CD4-positive, alpha-beta memory T cell (primary cell): ENCODE measurements at places on chromosomes 2 and 18. TPM values are rescaled to one million over a fixed set of nuclear protein-coding genes. Genes with fewer than 3 reads are reported as not detected.

DNA sequence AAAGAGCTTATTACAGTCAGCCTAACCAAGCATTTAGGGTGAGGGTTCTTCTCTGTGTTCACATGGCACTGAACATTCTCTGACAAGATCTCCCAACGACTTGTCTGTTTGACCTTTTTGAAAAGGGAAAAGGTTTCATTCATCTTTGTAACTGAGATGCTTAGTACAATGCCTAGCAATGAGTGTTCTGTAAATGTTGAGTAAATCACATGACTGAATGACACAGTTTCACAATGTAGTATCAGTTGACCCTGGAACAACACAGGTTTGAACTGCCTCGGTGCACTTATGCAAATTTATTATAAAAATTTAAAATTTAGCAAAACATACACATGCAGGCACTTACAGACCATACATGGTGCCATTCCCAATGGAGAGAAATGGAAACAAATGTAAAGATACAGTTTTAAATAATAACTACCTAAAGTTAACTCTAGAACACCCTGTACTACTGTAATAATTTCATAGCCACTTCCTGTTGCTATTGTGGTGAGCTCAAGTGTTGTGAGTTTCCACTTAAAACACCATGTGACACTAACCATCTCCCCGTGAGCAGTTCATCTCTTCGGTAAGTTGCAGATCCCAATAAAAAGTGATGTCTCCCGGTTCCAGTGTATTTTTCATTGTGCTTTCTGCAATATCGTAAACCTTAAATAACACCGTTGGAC, 34.1 kb upstream of the VWC2L start:
- DNase-seq: no peak

DNA sequence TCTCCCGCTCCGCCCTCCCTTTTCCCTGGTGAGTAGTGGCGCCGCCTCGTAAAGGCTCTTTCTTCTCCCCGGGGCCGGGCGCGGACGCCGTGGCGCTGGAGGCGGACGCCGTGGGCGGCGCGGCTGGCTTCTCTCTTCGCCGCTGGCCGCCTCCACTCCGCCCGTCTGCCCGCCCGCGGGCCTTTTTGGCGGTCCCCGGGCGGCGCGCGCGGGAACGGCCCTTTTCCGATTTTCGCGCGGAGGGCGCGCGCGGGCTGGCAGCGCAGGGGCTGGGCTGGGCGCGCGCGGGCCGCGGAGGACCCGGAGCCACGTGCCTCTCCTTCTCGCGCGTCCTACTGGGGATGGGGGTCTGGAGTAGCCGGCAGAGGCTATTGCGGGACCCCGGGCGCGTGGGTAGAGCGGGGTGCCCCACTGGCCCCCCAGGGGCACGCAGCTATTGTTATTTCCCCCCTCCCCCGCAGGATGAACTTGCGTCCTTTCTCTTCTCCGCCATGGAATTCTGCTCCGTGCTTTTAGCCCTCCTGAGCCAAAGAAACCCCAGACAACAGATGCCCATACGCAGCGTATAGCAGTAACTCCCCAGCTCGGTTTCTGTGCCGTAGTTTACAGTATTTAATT, 472 bp downstream of the SLC20A1 start:
- no peak for DNase-seq

GRCh38 chr2:30777661-30778505, 29.4 kb downstream of the CAPN13 start:
- DNase-seq: no peak

Gene ACYP2
- 16.9 TPM for total RNA-seq

DNA sequence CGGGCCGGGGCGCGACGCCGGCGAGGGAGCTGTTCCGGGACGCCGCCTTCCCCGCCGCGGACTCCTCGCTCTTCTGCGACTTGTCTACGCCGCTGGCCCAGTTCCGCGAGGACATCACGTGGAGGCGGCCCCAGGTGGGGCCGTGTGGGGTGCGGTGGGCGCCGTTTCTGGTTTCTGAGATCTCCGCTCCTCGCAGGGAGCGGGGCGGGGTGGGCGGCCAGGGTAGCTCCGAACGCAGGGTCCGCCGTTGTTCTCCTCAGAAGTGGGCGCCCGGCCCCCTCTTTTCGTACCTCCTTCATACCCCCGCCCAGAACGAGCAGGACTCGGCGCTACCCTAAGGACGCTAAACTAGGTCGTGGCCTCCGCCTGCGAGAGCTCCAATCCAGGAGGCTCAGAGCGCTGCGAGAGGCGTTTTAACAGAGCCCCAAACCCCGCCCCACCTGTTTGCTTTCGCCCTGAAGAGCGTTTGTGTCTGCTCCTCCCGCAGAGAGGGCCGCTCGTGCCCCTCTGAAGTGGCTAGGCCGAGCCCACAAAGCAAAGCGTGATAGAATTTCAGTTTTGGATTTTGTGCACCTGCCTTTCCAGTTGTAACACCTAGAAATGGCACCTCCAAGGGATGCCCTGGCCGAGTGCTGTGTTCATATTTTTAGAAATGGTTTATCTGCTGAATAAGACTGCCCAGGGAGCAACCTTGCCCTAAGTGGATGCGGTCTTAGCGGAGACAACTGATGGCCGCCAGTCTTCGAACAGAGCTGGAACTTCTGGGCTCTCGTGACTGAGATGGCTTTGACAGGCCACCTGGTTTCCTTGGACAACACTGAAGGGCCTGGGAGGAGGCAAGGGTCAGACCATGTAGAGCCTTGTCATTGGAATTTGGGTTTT, 626 bp downstream of the CAPN10 start:
- DNase-seq: peak; percentile 54

DNA sequence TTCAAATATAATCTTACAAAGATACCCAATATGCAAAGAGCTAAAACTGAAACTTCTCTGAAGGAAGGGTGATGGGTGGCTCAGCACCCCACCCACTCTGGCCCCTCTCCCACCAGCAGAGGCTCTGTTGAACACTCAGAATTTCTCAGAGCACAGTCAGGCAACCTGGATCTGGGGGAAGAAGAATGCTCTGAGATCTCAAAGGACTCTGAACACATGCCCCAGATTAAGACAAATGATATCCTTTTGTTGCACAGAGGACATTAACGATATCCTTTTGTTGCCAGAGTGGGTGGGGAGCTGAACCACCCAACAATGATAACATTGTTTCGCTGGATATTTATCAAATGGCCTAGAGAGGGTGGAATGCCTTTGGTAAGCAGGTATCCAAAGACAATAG, 104.8 kb downstream of the LBH start:
- no peak for DNase-seq

- DNase-seq: no peak
These were observed 27.1 kb upstream of the FMNL2 start for GRCh38 chr2:152307863-152308262.

- no peak for DNase-seq
These were observed 305.5 kb downstream of the ALK start for GRCh38 chr2:29615841-29616240.

GRCh38 chr2:43469094-43469493, 126.7 kb downstream of the THADA start:
- no peak for DNase-seq

Gene NBAS
- total RNA-seq: 34.9 TPM

GRCh38 chr18:59272221-59272888, 899 bp downstream of the RAX start:
- DNase-seq: no peak

DNA sequence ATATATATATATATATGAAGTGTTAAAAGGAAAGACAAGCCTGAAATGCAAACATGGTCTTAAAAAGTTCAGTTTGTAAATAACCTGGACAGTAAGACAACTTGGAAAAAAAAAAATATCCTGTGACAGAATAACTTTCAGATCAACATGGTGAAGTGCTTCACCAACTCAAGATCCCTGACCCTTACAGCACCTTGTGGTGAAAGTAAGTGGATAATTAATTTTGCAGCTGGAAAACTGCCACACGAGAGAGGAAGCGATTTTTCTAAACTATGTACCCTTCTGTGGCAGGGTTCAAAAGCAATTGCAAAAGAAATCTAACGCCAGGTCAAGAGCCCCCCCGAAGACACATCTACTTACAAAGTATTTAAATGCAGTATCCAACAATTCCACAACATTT, 95.8 kb downstream of the PAX3 start:
- no peak for DNase-seq

DNA sequence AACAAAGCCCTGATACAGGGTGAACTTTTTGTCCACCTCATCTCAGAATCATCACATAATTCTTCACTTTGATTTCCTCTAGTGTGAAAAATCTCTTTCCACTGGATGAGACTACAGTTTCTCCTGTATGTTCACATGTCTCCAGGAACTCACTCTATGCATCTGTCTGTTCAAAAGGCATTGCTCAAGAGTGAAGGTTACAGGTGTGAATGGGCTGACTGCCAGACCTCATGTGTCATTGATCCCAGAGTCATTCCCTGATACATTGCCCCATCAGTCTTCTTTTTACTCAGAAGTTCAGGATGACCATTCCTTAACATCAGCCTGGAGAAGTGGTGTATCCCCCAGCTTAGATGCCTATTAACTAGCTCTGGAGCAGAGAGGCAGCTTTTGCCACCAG, 4.4 kb upstream of the DSC3 start:
- DNase-seq: no peak

GRCh38 chr2:12686708-12687283, 29.9 kb upstream of the TRIB2 start:
- no peak for DNase-seq

- no peak for DNase-seq
These were observed 83.2 kb upstream of the SPATS2L start for GRCh38 chr2:200223205-200223784.

DNA sequence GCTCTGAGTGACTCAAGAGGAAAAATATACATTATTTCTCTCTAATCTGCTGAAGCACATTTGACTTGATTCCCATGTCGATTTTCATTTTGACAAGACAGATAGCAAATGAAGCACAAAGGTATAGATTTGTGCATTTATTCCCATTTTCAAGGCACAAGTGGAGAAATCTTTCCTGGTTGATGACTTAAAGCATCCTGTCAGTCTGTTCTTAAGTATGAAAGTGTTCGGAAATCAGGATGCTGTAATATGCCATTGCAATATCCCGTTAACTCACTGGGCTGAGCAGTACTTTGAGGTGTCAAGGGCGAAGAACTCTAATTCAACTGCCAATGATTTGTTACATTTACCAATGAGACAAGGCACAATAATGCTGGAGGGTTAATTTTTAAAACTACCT, 185.2 kb upstream of the LRP1B start:
- DNase-seq: no peak

- DNase-seq: no peak
These were observed 3.2 kb downstream of the SP100 start for GRCh38 chr2:230419181-230419580.

Gene RAD51AP2
- not detected for total RNA-seq

DNA sequence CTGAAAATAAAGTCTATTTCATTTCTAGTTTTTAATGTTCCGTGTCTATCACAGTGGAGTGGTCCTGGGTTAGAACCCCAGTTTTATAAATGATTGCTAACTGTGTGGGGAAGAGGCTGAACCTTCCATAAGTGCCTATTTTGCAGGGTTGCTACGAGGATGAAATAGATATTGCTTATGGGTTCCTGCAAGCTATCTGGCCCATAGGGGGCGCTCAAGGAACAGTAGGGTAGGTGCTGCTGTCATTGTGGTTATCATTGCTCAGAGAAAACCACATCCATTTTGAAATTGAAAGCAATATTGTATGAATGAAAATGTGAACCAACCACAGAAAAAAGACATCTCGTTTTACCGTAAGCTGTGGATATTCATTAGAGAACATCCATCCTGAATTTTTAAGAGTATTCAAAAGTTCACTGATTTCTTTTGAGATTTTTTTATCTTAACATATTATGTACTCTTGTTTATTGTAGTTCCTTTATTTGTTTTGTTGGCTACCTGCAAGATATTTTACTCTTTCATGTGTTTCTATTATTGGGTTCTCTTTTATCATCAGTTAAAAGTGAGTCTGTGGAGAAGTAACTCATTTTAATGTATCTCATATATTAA, 261.6 kb downstream of the NAPG start:
- DNase-seq: peak; percentile 73

Gene IL1F10
- total RNA-seq: not detected

GRCh38 chr2:152132306-152132705, 33.5 kb upstream of the CACNB4 start:
- DNase-seq: no peak

GRCh38 chr2:105924271-105924670, 179.6 kb downstream of the NCK2 start:
- DNase-seq: no peak

DNA sequence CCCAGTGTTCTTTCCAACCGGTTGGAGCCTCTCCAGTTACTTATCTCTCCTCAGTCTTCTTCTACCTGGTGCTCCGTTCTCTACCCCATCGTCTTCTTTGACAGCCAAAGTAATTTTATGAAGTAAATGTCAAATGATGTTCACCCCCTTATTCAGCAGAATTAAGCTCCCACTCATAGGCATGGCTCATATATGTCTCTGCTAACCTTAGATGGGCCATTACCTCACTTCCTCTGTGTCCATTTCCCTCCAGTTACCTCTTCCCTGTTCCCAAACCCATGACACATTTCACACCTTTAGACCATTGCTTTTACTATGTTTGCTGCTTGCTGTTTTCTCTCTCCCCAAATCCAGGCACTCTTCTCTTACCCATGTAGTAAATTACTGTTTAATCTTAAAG, 607.0 kb downstream of the RNF144A start:
- no peak for DNase-seq

DNA sequence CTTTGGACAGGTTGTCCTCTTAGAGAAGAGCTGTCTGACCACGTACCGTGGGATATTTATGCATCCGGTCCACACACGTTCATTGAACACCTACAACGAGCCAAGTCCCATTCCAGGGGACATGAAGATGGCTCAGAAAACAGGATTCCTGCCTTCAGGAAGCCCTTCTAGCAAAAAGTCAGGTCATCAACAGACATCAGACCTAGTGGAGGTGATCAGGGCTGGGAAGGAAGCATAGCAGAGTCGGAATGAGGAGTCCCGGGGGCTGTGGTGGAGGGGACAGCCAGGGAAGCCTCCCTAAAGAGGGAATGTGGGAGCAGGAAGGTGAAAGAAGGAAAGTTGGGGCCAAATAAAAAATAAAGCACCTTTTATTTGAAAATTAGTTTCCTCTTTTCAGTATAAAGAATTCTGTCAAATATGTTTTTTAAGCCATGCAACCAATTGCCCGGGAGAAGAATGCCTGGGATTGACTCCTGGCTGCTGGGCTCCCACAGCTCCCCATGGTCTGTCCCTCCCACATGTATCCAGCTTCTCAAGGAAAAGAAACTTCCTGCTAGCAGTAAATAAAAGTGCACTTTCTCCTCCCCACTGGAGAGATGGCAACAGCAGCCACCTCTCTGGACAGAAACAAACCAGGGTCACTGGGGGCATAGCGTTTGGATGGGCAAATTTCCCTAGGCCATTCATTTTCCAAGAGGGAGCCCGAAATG, 144.8 kb downstream of the SMAD7 start:
- DNase-seq: no peak

- DNase-seq: no peak
These were observed 30.6 kb downstream of the MAPRE2 start for GRCh38 chr18:35071819-35072247.

DNA sequence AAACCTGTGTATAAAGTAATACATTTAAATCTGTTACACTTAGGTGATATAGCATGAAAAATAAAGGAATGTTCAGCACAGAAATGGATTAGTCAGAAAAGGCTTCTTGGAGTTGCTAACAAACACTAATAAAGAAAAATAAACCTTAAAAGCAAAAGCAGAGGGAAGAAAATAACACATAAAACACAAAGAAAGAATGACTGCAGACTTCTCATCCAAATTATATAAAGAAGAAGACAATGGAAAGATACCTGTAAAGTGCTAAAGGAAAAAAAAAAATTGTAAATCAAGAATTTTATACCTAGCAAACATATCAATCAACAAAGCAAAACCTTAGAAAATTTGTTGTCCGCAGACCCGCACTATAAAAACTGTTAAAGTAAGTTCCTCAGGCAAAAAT, 63.6 kb downstream of the EXOC6B start:
- no peak for DNase-seq

Gene PAIP2B
- 9.9 TPM for total RNA-seq

Gene MBD1
- 135 TPM for total RNA-seq

- DNase-seq: no peak
These were observed 50.7 kb downstream of the SFXN5 start for GRCh38 chr2:73020657-73021370.
